Activated CD4-positive, alpha-beta memory T cell treated with anti-CD3 and anti-CD28 coated beads for 36 hours (primary cell): ENCODE measurements at places on chromosomes 16 and 17. TPM values are rescaled to one million over a fixed set of nuclear protein-coding genes. Genes with fewer than 3 reads are reported as not detected.
A peak's percentile ranks its signal among the peaks of the same experiment; 100 is the strongest.

The INCA1 gene
- 0.40 TPM for total RNA-seq

The TMED6 gene
- total RNA-seq = 0.58 TPM

The KRT16 gene
- total RNA-seq = not detected

The SLC38A8 gene
- not detected for total RNA-seq

The SLC13A2 gene
- total RNA-seq = not detected

The MPP3 gene
- 0.62 TPM for total RNA-seq

DNA sequence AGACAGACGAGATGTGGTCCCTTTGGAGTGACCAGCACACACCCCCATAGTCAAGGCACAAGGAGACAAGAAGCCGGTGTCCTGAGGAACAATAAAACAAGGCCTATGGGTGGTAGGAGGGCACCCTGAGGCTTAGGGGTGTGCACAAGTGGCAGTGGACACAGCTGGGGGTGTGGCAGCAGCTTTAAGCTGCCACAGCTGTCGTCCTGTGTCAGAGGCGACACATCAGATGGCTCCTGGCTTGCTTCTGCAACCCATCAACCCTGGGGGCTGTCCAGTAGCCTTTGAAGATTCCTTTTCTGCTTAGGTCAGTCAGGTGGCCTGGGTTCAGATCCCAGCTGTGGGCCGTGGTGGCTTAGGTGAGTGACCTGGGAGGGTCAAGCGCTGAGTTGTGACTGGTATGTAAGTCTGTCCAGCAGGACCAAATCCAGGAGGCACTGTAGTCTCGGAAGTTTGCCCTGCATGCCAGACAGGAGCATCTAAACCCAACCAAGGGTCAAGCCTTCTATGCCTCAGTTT is 15.8 kb downstream of the DRC3 start:
- H3K4me3 ChIP-seq = no peak overlapping the region
- H3K36me3 ChIP-seq = no peaks in the 10 kb centered on the region
- no peaks in the 10 kb centered on the region for H3K4me1 ChIP-seq
- no peak overlapping the region for H3K27ac ChIP-seq
- DNase-seq = no peak

DNA sequence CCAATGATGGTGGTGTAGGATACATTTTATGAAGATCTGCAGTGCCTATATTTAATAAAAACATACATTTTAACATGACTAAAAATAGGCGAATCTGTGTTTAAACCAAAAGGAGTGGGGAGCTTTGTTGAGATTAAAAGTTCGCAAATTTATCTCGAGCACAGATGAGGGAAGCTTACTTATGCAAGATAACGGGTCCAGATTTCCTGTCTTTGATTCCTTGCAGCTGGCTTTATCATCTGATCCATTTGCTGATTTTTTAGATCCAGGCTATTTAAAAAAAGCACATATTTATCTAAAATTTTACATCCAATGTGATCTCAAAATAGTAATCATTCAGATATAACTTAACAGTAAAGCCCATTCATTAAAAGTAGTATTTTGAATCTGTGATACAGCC is 57.0 kb upstream of the INTS2 start:
- H3K27ac ChIP-seq = no peak overlapping the region
- H3K4me1 ChIP-seq = peaks cover 6% of the 10 kb centered on the region
- H3K36me3 ChIP-seq = peaks cover 29% of the 10 kb centered on the region
- no peaks in the 10 kb centered on the region for H3K27me3 ChIP-seq
- DNase-seq = no peak

GRCh38 chr17:27326051-27326450 is 32.1 kb downstream of the WSB1 start:
- H3K36me3 ChIP-seq = no peaks in the 10 kb centered on the region
- H3K4me3 ChIP-seq = no peak overlapping the region
- no peaks in the 10 kb centered on the region for H3K27me3 ChIP-seq
- no peak overlapping the region for H3K27ac ChIP-seq
- H3K4me1 ChIP-seq = no peaks in the 10 kb centered on the region

GRCh38 chr17:55641676-55642081 is 81.0 kb downstream of the TMEM100 start:
- H3K4me1 ChIP-seq = no peaks in the 10 kb centered on the region
- H3K27me3 ChIP-seq = peaks cover 10% of the 10 kb centered on the region
- no peaks in the 10 kb centered on the region for H3K36me3 ChIP-seq
- DNase-seq = peak; percentile 64
- H3K27ac ChIP-seq = no peak overlapping the region

- H3K4me3 ChIP-seq = no peak overlapping the region
- no peaks in the 10 kb centered on the region for H3K27me3 ChIP-seq
- H3K36me3 ChIP-seq = no peaks in the 10 kb centered on the region
- no peak overlapping the region for H3K27ac ChIP-seq
- no peak for DNase-seq
- no peaks in the 10 kb centered on the region for H3K4me1 ChIP-seq
Observed at GRCh38 chr16:83285921-83286320, 521.9 kb upstream of the HSBP1 start.

DNA sequence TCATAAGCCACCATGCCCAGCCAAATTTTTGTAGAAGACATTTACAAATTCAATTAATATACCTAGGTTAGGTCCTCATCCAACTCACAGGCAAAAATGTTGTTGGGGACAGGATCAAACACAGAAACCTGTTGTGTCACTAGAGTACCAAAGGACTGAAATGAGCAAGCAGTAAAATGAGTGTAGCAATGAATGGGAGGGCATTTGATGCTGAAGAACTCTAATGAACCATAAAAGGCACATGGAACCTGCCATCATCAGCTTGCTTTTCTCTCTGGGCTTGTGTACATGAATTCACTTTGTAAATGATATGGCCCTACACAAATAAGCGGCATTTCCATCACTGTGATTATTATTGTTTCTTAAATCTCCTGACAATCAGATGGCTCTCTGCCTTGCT is 17.8 kb downstream of the USP31 start:
- H3K4me1 ChIP-seq = peaks cover 11% of the 10 kb centered on the region
- peaks cover 1% of the 10 kb centered on the region for H3K27me3 ChIP-seq
- peaks cover 2% of the 10 kb centered on the region for H3K36me3 ChIP-seq

DNA sequence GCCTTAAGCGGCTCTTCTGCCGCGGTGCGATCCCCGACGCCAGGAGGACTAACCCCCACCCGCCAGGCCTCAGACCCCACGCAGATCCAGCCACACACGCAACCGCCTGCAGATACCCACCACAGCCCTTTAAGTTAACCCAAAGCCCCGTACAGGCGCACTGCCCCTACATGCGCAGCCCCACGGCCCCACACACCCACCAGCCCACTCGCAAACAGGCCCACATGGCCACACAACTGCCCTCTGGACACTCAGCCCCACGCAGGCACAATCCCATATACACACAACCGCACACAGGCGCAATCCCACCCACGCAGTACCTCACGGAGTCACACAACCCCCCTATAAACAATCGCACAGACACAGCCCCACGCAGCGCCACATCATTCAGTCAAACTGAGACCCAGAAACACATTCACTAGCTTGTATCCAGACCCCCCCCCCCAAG is 41.7 kb downstream of the RAI1 start:
- DNase-seq = no peak
- peaks cover 25% of the 10 kb centered on the region for H3K27me3 ChIP-seq
- H3K27ac ChIP-seq = no peak overlapping the region

DNA sequence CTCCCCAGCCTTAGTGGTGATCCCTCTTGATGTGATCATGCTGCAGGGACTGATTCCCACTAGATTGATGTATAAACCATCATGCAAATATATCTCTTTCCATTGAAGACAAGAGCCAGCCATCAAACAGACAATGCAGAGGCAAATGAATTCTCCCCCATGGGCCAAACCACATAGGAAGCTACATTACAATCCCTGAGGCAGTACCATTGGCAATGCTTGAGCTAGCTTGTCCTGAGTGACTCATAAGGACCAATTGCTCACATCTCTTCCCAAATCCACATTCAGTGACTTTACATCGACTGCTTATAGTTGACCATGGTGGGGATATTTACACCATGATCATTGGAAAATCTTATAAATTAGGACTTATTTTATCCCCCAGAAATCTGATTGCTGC is 242.2 kb downstream of the SHISA9 start:
- no peak overlapping the region for H3K4me3 ChIP-seq
- no peak overlapping the region for H3K27ac ChIP-seq
- no peaks in the 10 kb centered on the region for H3K36me3 ChIP-seq
- no peaks in the 10 kb centered on the region for H3K4me1 ChIP-seq
- no peaks in the 10 kb centered on the region for H3K27me3 ChIP-seq

GRCh38 chr17:79777120-79777893 is 641 bp upstream of the CBX2 start:
- peaks cover 68% of the 10 kb centered on the region for H3K27me3 ChIP-seq
- peaks cover 14% of the 10 kb centered on the region for H3K4me1 ChIP-seq
- no peaks in the 10 kb centered on the region for H3K36me3 ChIP-seq
- H3K27ac ChIP-seq = no peak overlapping the region

- peak; percentile 66 for DNase-seq
- H3K36me3 ChIP-seq = peaks cover 76% of the 10 kb centered on the region
- peaks cover 63% of the 10 kb centered on the region for H3K4me1 ChIP-seq
- peak overlapping the region; percentile 65 for H3K27ac ChIP-seq
- peak overlapping the region; percentile 55 for H3K4me3 ChIP-seq
Observed at GRCh38 chr17:76562734-76563148, 22.9 kb downstream of the PRCD start.

- H3K4me3 ChIP-seq = no peak overlapping the region
- H3K4me1 ChIP-seq = peaks cover 20% of the 10 kb centered on the region
- H3K36me3 ChIP-seq = peaks cover 15% of the 10 kb centered on the region
- no peak overlapping the region for H3K27ac ChIP-seq
- H3K27me3 ChIP-seq = no peaks in the 10 kb centered on the region
Observed at GRCh38 chr17:17079336-17079735, 37.1 kb downstream of the MPRIP start.

DNA sequence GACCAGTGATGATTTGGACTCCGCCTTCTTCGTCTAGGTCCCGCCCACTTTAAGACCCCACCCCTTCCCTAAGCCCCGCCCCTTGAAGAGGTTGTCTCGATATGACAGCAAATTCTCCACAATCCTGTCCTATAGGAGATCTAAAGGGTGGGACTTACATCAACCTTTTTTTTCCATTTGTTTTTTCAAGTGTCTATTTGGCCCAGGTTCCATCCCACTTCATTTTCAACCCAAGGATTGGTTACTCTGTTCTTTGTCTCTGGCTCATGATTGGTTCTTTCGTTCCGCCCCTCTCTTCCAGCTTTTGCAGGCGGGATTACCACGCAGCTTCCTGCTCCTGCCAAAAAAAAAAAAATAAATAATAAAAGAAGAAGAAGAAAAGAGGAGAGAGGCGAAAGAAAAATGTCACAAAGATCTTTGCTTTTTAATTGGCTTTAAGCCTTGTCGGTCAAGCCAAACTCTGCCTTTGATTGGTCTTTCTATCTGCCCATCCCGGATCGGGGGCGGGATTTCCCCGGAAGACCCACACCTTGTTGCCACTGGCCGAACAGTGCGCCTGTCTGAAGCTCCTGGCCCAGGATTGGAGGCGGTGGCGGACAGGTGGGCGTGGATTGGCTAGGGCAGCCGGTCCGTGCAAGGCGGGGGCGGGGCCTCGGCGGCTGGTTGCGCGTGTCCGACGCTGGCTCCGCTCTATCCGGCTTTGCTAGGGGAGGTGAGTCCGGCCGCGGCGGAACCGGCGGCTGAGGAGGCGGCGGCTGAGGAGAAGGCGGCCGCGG is 1.2 kb upstream of the NLK start:
- peak overlapping the region; percentile 71 for H3K4me3 ChIP-seq
- no peaks in the 10 kb centered on the region for H3K27me3 ChIP-seq
- H3K4me1 ChIP-seq = peaks cover 48% of the 10 kb centered on the region

- DNase-seq = no peak
- H3K4me1 ChIP-seq = no peaks in the 10 kb centered on the region
- no peaks in the 10 kb centered on the region for H3K36me3 ChIP-seq
- H3K27me3 ChIP-seq = no peaks in the 10 kb centered on the region
- no peak overlapping the region for H3K27ac ChIP-seq
Observed at GRCh38 chr16:85350146-85350728, 238.0 kb upstream of the CIBAR2 start.

GRCh38 chr16:49638673-49639610 is 217.0 kb downstream of the ZNF423 start:
- no peak for DNase-seq
- H3K4me3 ChIP-seq = no peak overlapping the region
- H3K27ac ChIP-seq = no peak overlapping the region

GRCh38 chr17:57674894-57675293 is 70.2 kb downstream of the CCDC182 start:
- H3K4me1 ChIP-seq = peaks cover 30% of the 10 kb centered on the region
- no peaks in the 10 kb centered on the region for H3K27me3 ChIP-seq
- peaks cover 6% of the 10 kb centered on the region for H3K36me3 ChIP-seq
- no peak for DNase-seq
- no peak overlapping the region for H3K4me3 ChIP-seq
- no peak overlapping the region for H3K27ac ChIP-seq

DNA sequence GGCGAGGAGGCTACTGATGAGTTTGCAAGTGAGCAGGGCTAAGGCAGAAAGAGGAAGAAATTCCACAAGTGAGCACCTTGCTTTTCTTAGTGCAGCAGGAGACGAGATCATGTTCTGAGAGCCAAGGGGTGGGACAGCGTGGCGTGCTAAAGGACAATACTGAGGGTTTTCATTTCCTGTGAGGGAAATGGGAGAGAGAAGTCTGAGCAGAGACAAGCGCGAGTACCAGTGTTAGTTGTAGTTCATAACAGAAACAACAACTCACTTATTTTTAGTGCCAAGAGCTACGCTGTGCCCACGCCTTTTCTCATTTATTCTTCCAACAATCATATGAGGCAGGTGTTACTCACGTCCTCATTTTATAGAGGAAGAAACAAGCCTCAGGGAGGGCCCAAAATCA is 2.3 kb downstream of the SPACA3 start:
- H3K4me1 ChIP-seq = peaks cover 4% of the 10 kb centered on the region
- H3K27me3 ChIP-seq = peaks cover 17% of the 10 kb centered on the region
- no peak overlapping the region for H3K4me3 ChIP-seq
- no peak overlapping the region for H3K27ac ChIP-seq

DNA sequence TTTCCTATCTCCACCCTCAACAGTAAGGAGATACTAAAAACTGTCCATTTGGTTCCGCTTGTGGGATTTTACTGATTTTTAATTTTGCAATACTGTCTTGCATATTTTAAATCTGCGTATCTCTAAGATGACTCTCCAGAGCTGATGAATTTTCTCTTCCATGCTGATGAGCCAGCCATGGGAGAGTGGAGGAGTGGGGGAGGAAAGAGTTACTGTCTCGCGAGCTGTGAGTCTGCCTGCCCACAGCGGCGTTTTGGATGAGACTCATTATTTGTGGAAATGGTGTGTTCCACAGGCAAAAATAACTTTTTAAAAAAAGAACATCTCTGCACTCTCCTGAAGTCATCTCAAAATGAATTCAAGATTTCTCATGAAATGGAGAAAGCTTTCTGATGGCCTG is 34.6 kb upstream of the MYOCD start:
- no peak overlapping the region for H3K4me3 ChIP-seq
- no peaks in the 10 kb centered on the region for H3K4me1 ChIP-seq
- no peaks in the 10 kb centered on the region for H3K36me3 ChIP-seq
- no peak for DNase-seq

DNA sequence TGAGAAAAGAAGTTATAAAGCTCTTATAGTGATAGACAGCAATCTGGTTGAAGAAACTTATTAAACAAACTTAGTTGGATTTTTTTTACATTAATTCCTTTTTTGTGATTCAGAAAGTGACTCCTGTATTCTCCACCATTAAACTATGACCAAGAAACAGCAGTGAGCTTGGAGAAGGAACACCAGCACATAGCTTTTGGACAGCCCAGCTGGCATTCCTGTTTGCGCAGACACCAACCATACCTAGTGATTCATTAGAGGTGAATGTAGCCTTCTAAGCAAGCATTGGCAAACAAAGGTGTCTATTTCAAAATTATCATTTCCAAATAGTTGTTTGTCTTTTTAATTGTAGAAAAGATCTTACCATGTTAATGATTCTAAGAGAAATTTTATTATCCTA is 94.4 kb downstream of the STXBP4 start:
- H3K27ac ChIP-seq = no peak overlapping the region
- no peak for DNase-seq
- peaks cover 5% of the 10 kb centered on the region for H3K4me1 ChIP-seq

- no peaks in the 10 kb centered on the region for H3K4me1 ChIP-seq
- no peak overlapping the region for H3K4me3 ChIP-seq
- H3K36me3 ChIP-seq = no peaks in the 10 kb centered on the region
- no peak overlapping the region for H3K27ac ChIP-seq
- no peaks in the 10 kb centered on the region for H3K27me3 ChIP-seq
Observed at GRCh38 chr16:73220836-73221235, 172.9 kb upstream of the ZFHX3 start.
